K562 (cell line): ENCODE measurements at places on chromosomes 2 and 18. TPM values are rescaled to one million over a fixed set of nuclear protein-coding genes. Genes with fewer than 3 reads are reported as not detected.

GRCh38 chr2:107542314-107542740 lies 284.4 kb upstream of the RGPD4 start:
- no peak for DNase-seq

- no peak for DNase-seq
Observed at GRCh38 chr2:217410681-217410960, 550.8 kb upstream of the TNP1 start.

- DNase-seq = no peak
Observed at GRCh38 chr2:146457221-146457620, 1387.6 kb upstream of the ACVR2A start.

DNA sequence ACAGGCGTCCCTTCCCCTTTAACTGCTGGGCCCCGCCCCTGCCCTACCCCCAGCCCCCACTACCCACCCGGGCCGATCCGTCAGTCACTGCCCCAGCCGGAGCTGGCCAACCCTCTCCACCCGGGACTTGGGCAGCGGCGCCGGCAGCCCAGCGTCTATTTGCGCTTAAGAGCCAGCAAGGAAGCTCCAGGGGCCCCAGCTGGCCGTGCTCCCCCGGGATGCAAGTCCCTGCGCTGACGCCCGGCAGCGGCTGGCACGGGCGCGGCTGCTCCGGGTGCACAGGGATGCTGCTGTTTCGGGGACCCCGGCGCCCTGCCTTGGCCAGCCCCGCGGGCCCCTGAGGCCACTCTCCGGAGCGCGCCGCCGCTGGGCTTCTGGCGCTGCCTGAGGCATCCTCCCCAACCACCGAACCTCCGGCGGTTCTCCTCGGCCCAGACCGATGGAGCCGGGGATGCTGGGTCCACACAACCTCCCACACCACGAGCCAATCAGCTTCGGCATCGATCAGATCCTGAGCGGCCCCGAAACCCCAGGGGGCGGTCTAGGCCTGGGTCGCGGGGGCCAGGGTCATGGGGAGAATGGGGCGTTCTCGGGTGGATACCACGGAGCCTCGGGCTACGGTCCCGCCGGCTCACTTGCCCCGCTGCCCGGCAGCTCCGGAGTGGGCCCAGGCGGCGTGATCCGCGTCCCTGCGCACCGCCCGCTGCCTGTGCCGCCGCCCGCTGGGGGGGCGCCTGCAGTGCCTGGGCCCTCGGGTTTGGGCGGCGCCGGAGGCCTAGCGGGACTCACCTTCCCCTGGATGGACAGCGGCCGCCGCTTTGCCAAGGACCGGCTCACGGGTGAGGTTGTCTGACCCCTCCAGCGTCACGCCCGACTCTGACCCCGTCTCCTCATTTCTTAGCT lies at the start of gene TLX2:
TSS of gene TLX2 (plus strand) at position 83 of the 903 bp plus-strand sequence. CDS start at position 440, 357 bp downstream.
- no peak for DNase-seq

GRCh38 chr2:181977661-181978350 lies 7.8 kb upstream of the PPP1R1C start:
- DNase-seq = no peak

GRCh38 chr2:29743516-29743915 lies 177.9 kb downstream of the ALK start:
- DNase-seq = no peak

- no peak for DNase-seq
Observed at GRCh38 chr18:57980573-57981307, 63.3 kb upstream of the NEDD4L start.

- DNase-seq = no peak
Observed at GRCh38 chr18:37967261-37967660, 401.7 kb upstream of the CELF4 start.

GRCh38 chr2:178522950-178523595 lies 42.8 kb downstream of the PLEKHA3 start:
- peak; percentile 96 for DNase-seq

GRCh38 chr2:229392196-229392595 lies 121.1 kb upstream of the PID1 start:
- no peak for DNase-seq

- no peak for DNase-seq
Observed at GRCh38 chr2:133498662-133499585, 69.3 kb downstream of the NCKAP5 start.

- DNase-seq = no peak
Observed at GRCh38 chr18:72830109-72830508, 37.7 kb downstream of the NETO1 start.

DNA sequence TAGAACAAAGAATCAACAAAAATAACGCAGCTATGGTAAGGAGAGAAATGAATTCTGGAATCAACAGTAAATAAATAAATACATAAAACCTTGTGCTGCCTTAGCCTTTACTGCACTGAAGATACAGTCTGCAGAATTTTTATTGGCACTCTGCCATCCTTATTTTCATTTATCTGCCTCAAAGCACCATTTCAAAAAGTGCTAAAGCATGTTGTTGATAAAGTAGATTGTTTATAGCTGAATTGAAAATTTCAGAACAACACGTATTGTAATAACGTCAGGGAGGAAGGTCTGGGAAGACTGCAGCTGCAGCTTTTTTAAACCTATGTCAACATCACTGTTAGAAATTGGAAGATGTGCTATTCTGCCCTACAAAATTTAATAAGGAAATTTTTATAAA lies 787.2 kb downstream of the PLCL1 start:
- no peak for DNase-seq

- DNase-seq = no peak
Observed at GRCh38 chr18:24678626-24679025, 218.2 kb downstream of the HRH4 start.

DNA sequence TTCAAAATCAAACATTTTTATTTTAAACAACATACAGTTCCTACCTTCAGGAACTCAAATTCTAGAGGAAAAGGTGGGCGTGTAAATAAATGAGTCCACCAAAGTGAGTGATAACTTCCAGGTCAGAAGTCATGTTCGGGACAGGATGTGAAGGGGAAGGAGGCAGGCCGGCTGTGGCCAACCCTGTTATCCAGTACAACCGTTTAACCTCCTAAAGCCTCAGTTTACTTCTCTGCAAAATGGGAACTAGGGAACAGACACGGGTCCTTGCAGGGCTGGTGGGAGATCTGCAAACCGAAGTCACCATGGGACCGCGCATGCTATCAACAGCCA lies 373 bp downstream of the EIPR1 start:
- DNase-seq = peak; percentile 69

DNA sequence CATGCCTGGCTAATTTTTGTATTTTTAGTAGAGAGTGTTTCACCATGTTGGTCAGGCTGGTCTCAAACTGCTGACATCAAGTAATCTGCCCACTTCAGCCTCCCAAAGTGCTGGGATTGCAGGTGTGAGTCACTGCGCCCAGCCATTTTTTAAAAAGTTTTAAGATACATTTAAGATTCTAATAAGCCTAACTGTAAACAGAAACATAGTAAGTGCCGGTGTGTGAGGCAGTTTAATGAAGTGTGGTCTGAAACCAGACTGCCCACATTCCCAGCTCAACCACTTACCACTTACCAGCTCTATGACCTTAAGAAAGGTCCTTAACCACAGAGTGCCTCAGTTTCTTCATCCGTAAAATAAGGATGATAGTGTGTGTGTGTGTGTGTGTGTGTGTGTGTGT lies 42.4 kb downstream of the TMEM237 start:
- no peak for DNase-seq

- no peak for DNase-seq
Observed at GRCh38 chr18:22933966-22934423, 867 bp downstream of the RBBP8 start.

DNA sequence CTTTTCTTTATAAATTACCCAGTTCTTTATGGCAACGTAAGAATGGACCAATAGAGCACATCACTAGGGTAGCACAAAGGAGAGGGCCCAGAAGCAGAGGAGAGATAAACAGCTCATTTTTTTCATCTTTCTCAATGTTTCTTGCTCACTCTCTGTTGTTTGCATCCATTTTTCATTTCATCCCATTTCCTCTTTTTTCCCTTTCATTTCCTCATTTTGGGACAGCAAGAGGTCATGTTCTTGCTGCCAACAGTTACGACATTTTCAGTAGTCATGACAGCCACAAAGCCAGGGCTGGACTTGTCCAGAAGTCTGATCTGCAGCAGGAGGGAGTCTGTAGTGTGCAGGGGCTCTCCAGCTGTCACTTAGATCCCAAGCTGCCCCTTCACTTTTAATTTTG lies 52.7 kb upstream of the CYP1B1 start:
- no peak for DNase-seq

- DNase-seq = no peak
Observed at GRCh38 chr18:32368991-32369390, 101.7 kb downstream of the GAREM1 start.

- peak; percentile 21 for DNase-seq
Observed at GRCh38 chr2:37323176-37323780, 1.4 kb downstream of the PRKD3 start.

DNA sequence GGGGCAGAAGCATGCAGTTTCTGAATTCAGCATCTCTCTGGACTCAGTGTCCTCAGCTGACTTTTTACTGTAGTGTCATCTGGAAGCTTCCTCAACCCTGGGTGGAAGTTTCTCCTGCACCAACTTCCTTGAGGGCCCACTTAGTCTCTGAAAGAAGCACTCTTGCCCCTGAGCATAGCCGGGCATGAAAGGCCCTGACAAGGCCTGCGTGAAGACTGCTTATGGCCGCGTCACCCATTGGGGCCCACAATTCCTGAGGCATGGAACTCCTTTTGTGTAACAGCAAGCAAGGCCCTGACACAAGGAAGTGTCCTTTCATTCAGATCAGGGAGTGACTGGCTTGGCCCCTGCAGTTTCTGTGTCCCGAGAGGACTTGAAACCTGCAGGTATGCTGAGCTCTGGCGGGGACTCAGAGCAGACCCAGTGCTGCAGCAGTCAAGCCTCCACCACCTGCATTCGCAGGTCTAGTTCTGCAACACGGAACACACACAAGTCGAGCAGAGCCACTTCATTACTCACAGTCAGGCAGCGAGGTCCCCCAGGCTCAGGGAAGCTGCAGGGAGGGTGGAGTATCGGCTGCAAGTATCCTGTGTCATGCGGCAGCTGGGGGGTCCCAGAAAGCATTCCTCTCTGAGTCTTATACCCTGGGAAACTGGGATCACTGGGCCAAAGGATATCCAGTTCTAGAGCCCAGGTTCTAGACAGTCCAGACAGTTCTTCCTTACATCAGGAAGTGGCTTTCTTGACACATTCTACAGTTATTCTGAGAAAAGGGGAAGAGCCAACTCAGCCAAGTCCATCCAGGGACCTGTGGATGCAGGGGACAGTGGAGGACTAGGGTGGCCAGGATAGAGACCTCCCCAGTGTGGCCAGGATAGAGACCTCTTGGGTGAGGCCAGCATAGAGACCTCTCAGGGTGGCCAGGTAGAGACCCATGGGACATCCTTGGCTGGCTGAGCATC lies 35.6 kb upstream of the PRLH start:
- DNase-seq = no peak

MEP1B gene
- not detected in 2 replicates for total RNA-seq

ING5 gene
- total RNA-seq = 25.1 and 27.5 TPM in 2 replicates

VIT gene
- not detected in 2 replicates for total RNA-seq

PPM1B gene
- 28.6 and 29.2 TPM in 2 replicates for total RNA-seq

UPP2 gene
- total RNA-seq = not detected in 2 replicates

PAIP2B gene
- total RNA-seq = 0.29 and 0.38 TPM in 2 replicates

ATIC gene
- total RNA-seq = 305 and 308 TPM in 2 replicates

TMEM198 gene
- 2.4 and 3.8 TPM in 2 replicates for total RNA-seq

TUBA3E gene
- not detected in 2 replicates for total RNA-seq

IL36A gene
- not detected in 2 replicates for total RNA-seq

IFIH1 gene
- 0.91 and 1.1 TPM in 2 replicates for total RNA-seq
